ENCODE measurements at places on chromosomes 16 and 17.

DNA sequence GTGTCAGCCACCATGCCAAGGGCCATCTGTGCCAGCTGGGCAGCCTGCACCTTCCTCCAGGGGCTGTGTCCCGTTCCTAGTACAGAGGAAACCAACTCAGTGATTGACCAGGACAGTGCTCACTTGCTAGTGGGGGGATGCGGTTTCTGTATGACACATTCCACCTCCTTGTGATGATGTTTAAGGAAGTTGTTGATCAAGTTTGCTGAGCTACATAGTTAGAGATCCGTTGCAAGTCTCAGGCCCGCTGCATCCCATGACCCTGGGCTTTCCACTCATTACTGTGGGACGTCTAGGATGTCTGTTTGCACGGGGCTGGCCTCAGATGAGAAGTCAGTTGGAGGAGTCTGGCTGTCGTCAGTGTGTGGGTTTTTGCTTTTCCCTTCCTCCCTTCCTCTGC, 33.6 kb downstream of the RNF213 start:
- no peak for DNase-seq

DNA sequence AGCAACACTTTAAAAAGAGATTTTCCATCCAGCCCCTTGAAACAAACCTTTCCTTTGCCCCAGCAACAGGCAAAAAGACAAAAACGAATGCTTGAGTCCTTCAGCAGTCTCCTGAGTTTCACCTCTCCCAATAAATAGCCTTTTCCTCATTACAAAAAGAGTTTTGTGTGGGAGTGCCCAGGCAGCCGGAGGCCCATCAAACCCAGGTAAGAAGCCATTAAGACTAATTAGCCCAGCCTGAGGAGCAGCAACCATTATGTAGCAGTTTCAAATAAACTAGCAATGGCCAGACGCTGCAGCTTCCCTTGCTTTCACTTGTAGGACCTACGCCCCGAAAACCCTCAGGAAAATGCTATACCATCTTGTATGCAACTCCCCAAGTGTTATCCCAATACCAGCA, 15.6 kb downstream of the GAS7 start:
- no peak for DNase-seq

- DNase-seq, result no peak
Measured at GRCh38 chr17:79520167-79521165, 90.4 kb downstream of the RBFOX3 start.

- no peak for DNase-seq
Measured at GRCh38 chr17:36629970-36630502, 28.7 kb downstream of the MRM1 start.

DNA sequence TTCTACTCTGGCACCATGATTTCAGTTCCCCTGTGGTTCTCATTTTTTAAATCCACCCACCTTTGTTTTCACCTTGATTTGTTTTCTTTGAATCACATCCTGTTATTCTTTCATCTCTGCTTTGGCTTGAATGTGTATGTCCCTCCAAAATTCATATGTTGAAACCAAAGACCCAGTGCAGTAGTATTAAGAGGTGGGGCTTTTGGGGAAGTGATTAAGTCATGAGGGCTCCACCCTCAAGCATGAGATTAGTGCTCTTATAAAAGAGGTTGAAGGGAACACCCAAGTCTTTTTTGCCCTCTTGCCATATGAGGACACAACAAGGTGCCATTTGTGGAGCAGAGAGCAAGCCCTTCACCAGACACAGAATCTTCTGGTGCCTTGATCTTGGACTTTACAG, 382.3 kb downstream of the SLC39A11 start:
- no peak for DNase-seq
